Stimulated activated CD4-positive, alpha-beta T cell treated with anti-CD3 and anti-CD28 coated beads, TNF-alpha, amount 100 ng/mL, for 1 hour (primary cell): ENCODE measurements at places on chromosomes 5 and 9.

GRCh38 chr5:42492974-42493373, 69.7 kb downstream of the GHR start:
- DNase-seq, result no peak

DNA sequence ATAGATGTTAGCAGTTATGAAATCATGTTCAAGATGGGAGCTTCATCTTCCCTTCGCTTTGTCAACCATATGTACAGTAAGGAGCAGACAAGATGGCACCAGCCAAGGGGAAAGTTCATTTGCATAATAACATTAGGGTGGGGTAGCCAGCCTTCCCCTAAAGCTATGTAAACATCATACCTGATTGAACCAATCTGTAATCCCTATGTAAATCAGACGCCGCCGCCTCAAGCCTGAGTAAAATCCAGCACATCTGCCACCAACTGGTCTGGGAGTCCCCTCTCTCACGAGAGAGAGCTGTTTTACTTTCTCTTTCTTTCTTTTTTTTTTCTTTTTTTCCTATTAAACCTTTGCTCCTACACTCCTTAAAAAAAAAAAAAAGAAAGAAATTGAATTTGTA, 30.8 kb upstream of the REEP2 start:
- no peak for DNase-seq

DNA sequence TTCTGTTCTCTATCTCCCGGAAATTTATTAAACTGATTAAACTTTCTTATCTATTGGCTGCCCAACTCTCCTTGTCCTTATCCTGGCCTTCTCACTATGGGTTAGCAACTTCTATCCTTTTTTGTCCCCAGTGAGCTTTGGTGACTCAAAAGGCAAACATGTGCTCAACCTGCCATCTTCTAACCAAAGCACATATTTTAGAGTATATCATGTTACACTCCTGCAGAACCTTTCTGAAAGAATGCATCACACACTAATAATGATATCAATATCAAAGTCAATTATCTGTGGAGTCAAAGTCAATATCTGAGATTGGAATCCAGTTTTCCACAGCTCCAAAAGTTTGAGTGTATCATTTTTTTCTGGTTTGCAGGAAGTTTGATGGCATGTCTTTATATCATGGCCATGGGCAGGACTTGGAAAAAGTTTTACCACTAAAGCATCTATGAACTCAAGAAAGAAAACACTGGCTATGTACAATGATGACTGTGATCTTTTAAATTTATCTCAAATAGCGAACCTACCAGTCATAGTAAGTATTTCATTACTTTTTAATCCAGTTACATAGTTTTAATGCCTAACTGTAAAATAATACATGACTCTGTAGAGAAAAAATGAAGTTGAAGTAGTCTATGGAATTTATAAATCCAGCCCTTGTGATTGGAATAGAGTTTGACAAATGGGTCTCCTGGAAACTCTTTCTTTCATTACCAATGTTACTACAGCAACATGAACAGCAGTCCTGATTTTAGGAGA, 166.8 kb downstream of the DROSHA start:
- DNase-seq, result no peak

DNA sequence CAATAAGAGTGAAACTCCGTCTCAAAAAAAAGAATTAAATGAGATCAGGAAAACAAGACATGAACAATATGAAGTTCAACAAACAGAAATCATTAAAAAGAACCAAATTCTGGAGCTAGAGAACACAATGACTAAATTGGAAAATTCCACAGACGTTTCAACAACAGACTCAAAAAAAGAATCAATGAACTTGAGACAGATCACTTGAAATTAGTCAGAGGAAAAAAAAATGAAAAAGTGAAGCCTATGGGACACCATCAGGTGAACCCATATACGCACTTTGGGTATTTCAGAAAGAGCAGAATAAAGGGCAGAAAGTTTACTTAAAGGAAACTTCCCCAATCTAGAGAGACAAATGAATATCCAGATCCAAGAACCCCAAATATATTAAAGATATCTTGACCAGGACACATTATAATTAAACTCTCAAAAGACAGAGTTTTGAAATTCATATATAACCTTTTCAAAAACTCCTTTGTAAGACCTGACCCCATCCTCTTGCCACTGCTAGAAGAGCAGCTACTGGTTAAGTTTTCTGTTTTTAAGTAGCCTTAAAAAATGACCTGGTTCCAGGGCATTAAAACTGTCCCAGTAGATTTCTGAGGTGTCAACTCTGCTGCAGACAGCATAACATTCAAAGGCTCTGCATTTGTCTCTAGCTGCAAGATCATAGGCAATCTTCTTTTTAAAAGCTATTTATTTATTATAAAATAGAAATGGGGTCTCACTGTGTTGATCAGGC, 7.7 kb upstream of the MATR3 start:
- DNase-seq, result no peak

DNA sequence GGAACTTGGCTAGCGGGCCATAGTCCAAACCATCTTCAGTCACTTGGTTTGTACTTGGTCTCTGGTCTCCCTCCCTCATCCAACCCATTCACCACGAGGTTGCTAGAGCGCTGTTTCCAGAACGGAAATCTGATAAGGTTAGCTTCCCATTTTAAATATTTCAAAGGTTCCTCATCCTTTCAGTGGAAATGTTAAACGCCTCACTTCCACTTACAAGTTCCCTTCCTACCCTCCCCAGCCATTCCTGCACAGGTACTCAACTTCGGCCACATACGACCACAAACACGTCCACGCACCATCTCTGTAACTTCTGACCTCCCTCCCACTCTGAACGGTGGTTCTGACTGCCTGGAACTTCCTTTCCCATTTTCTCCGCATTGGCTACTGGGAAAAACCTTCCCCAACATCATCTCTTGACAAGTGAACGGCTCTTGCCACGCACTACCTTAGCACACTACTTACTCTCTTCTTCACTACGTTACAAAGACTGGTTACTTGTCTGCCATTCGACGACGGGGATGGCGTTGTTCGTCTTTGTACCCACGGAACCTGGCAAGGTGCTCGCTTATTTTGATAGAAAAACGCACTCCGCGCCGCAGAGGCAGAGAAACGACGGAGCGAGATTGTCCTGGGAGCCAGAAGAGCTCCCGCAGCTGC, 629 bp downstream of the CCNH start:
- DNase-seq, result no peak

DNA sequence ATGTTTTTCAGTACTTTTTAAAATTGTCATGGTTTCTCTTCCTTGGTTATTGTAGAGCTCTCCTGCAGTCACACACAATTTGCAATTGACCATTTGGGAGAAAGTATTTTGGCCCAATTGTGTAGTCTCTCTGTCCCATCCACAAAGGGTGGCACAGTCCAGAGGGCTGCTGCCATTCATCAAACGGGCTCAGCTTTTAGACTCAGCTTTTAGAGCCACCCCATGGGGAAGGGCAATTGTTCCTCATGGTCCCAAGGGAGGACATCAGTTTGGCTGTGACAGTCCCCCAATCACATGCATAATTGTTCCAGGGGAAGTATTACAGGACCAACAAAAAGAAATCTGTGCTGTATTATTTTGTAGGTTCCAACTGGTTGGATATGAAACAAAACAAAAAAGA, 207.6 kb downstream of the ZNF462 start:
- DNase-seq, result no peak

- no peak for DNase-seq
These were observed 488.0 kb downstream of the PRELID2 start for GRCh38 chr5:145347026-145347616.

DNA sequence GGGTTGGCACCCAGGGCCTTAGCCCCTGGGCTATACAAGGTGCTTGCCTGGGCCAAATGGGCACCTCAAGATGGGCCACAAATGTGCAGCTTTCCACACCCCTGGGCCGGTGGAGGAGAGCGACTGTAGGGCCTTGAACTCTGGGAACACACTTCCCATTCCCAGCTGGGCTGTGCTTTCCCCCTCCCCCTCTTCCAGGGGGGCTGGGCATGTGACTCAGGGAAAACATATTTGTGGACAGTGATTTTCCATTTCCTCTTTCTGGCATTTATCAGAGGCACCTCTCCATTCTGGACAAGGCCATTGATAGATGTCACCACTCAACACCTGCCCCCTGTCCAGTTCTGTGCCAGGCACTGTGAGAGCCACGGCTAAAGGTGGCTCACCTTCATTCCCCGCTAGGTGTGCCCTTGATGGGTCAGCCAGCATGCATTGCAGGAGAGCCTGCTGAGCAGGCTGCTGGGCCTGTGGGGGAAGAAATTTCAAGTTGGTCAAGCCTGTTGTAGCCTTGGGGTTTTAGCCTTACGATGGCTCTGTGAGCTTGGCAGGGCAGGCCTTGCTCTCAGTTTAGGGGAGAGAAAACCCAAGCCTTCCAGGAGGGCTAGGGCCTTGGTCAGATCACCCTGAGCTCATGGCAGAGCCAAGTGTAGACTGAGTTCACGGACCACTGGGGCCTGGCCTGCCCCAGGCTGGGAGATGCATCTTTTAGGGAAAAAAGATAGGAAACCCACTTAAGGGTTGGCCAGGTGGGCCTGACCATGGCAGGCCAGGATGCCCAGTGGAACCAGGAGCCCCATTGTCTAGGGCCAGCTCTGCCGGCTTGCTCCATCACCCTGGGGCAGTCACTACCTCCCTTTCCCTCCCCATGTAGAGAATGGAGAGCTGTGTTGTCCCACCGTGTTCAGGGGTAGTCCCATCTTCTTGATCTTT, 113.9 kb downstream of the DAB2IP start:
- DNase-seq, result no peak

DNA sequence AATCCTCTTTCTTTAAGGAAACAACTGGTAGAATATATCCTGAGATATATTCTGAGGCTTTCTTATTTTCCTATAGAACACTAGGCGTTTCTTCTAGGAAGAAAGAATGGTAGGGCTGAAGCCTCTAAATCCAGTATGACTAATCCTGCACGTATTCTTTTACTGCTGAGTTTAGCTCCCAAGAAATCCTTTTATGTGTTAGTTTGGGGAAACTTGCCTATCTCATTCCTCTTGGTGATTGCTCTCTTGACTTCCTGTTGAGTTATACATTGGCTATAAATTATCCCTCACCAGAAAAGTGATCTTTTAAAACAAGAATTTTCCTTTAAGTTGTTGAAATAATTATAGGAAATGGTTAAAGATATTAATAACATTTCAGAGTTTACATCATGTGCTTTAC, 422.9 kb downstream of the TMEM161B start:
- no peak for DNase-seq

DNA sequence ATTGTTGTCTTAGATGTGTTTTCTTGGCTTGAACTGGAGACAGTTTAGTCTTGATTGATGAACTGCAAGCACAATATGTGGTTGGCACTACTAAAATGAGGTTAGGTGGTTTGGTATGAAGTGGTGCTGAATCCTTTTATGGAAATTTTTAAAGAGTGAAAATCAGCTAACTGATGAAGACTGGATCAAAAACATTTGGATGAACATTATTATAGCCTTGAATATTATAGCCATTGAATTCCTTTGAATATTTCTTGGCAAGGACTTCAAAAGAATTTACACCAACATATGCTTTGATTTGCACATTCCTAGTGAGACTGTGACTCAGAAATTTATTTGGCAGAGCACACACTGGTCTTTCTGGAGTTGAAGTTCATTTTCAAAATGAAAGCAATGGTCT, 318.3 kb downstream of the CHSY3 start:
- DNase-seq, result no peak

- DNase-seq, result no peak
These were observed 702 bp downstream of the TMEM8B start for GRCh38 chr9:35829764-35830096.

DNA sequence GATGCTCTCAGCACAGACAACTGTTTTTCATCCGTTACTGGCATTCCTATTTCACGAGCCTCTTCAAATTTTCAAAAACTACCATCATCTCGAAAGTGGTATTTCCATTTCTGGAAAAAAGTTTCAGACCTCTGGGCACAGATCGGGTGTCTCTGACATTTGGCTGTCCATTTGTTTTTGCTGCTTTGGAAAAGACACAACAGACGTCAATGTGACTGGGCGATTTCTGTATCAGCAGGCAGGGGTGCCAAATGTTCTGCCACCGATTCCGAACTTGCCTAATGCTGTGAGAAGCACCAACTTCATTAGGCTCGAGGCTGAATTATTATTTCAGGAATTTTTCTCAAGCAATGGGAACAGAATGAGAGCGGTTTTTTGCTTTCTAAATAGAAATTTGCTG, 105.6 kb downstream of the ARSB start:
- DNase-seq, result no peak
